GDM1 (cell line): ENCODE measurements at places on chromosomes 4 and X.

DNA sequence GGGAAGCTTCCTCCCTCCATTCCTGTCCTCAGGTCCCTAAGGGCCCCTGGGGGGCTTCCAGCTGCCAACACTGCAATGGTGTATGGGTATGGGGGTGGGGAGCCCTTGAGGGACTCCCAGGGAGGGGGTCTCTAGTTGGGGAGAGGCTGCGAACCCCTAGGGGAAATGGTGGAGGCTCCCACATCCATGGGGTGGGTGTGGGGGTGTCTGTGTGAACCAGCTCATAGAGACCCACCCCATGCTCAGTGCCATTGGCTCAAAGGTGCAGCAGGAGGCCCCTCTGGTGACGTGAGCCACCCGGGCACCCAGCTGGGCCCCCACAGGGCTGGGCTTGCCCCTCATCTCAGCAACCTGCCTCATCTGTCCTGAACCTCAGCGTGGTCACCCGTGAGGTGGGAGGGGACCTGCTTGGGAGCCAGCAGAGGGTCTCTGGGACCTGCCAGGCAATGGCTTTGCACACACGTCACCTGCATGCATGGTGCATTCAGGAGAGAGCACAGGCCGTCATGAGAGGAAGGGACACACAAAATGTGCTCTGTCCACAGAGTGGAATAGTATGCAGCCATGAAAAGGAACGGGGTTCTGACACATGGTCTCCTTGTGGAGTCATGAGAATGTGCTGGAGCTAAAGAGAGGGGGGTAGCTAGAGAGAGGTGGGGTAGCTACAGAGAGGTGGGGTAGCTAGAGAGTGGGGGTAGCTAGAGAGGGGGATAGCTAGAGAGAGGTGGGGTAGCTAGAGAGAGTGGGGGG, 22.7 kb upstream of the PLCXD1 start:
- no peak for DNase-seq

DNA sequence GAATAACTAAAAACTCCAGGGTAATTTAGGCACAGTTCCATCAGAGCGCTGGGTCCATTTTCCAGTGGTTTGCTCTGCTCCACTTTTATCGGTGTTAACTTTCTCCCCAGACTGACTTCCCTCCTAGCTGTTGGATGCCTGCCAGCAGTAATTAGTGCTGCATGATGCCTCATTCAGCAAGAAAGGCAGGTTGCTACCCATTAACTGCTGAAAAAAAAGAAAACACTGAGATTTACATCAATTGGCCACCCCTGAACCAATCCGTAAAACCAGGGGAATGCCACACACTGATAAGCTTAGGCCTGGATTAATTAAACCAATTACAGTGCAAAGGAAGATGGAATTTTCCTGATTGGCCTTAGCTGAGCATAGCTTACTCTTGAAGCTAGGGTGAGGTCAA, 182.4 kb upstream of the CXXC4 start:
- no peak for DNase-seq

- DNase-seq, result peak; percentile 36
These were observed 43.6 kb downstream of the STARD8 start for GRCh38 chrX:68690936-68691501.

GRCh38 chrX:39814391-39814790, 283.4 kb downstream of the BCOR start:
- DNase-seq, result no peak

GRCh38 chr4:4289597-4289940, 385 bp downstream of the LYAR start:
- DNase-seq, result no peak

DNA sequence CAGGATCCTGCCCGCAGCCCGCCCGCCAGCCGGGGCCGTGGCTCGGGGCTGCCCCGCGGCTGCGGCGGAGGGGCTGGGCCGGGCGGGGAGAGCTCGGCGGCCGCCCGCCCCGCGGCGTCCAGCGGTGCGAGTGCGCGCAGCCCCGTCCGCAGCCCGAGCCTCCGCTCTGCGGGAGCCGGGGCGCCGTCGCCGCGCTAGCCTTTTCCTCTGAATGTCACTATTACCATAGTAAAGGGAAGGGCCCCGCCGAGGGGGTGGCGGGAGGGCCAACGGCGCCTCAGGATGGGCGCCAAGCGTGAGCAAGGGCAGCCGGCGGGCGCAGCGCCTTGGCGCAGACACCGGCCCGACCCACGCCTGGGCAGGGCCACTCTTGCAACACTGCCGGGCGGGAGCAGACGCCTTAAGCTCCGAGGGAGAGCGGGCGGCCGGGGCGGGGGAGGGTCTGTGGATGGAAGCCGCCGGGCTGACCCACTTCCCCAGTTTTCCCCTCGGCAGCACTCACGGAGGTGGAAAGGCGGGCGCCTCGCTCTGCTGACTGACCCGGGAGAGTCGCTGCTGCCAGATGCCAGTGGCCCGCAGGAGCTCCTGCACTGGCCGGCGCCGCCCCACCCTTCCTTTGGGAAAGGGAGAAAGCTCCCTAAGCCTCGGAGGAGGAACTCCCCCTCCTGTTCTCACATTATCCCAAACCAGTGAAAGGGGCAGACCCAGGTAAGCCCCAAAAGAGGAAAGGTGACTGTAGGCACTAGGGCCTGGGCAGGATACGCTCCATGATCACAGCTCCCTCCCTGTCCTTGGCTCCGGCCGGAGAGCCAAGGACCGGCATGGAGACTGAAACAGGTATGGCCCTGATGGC, 329.4 kb downstream of the HNRNPD start:
- no peak for DNase-seq

- no peak for DNase-seq
These were observed 586 bp downstream of the BCAP31 start for GRCh38 chrX:153723351-153724251.

- DNase-seq, result no peak
These were observed 354.1 kb downstream of the CAMK2D start for GRCh38 chr4:113407409-113407808.

GRCh38 chrX:20596856-20597255, 330.1 kb upstream of the RPS6KA3 start:
- no peak for DNase-seq

DNA sequence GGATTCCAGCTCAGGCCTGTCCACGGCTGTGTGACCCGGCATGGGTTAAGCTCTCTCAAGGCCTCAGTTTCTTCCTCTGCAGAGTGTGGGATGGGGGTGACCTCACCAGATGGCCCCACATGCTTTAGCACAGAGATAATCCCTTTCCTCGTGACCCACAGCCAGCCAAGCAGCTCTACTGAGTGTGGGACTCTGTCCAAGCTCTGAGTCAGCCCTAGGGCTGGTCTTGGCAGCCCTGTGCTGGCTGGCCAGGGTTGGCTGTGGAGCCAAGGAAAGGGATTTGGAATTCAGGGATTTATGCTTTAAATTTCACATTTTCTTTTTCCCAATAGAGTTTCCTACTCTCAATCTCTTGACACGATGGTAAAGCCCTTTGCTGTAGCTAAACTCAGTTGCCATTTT, 19.7 kb upstream of the SPON2 start:
- DNase-seq, result no peak

DNA sequence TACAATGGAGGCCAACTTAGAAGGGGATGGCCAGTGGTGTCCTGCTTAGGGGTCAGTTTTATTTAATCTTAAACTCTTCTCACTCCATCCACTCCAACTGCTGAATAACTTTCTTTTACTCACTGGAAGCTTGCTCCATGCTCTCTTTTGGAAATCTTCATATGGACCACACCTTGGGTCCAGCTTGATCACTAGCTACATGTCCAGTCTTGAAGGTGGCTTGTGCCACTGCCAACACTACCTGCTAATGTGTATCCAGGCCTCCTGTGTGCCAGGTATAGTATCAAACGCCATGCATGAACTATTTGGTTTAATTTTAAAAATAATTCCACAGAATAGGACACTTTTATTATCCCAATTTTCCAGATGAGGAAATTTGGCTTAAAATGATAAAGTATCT, 37.0 kb upstream of the KDR start:
- no peak for DNase-seq

DNA sequence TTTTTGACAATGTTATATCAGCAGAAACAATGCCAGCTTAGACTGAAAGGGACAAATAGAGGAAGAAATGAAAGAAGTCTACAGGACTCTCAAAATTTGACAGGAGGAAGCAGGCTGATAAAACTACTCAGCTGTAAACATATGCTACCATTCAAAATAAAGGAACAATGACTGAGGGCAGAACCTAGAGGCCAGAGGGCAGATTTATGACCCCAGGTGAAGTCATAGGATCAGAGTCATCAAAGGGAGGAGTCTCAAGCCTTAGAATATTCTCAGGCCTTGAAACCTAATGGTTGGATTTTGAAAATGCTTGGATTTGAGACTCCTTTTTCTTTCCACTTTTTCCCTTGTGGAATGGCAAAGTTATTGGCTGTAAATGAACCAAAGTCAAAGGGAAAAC, 17.0 kb upstream of the SYTL5 start:
- DNase-seq, result no peak

- DNase-seq, result no peak
These were observed 80.8 kb downstream of the ANKRD50 start for GRCh38 chr4:124631760-124632159.

DNA sequence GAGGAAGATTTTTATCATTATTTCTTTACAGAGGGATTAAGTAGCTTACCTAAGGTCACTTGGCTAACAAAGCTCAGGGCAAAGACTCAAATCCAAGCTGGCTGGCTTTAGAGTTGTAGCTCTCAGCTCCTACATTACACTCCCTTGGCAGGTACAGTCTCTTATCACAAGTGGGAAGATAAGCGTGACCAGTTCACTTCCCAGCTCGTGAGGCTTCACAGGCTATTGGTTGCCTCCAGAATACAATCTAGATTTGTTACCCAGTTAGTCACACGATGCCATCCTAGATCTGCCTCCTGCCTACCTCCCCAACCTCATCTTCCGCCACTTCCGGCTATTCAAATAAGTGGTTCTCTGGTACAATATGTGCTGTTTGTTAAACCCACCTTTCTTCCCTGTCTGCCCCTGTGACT, 3.7 kb downstream of the MMRN1 start:
- DNase-seq, result peak; percentile 28

DNA sequence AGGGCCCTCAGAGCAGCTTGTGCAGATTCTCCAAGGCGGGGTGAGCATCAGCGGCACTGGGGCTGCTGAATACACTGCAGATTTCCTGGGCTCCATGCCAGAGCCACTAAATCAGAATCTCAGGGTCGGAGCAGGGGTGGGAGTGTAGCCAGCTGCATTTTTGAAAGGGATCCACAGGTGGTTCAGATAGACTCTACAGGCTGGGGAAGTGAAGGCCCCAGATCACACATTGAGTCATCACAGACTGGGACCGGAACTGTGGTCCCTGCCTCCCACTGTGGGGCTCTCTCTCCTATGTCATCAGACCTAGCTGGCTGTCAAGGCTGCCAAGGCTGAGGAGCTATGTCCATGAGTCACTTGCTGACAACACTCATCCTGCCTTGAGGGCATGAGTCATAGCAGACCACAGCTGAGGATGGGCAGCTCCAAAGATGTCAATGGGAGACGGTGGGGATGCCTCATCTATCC, 162.3 kb upstream of the MAMLD1 start:
- no peak for DNase-seq

DNA sequence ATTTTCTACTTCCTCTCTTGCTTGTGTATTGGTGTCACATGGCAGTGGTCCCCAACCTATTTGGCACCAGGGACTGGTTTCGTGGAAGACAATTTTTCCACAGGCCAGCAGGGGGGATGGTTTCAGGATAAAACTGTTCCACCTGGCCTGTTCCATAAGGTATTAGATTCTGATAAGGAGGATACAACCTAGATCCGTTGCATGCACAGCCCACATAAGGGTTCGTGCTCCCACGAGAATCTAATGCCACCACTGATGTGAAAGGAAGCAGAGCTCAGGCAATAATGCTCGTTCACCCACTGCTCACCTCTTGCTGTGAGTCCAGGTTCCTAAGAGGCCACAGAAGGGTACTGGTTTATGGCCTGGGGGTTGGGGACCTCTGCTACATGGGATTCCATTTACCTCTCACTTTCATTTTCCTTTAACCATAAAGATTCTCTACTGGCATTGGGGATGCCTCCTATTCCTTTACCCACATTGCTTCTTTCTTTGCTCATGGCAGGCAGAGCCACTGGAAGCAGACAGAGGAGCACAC, 38.1 kb downstream of the SEC31A start:
- DNase-seq, result no peak

DNA sequence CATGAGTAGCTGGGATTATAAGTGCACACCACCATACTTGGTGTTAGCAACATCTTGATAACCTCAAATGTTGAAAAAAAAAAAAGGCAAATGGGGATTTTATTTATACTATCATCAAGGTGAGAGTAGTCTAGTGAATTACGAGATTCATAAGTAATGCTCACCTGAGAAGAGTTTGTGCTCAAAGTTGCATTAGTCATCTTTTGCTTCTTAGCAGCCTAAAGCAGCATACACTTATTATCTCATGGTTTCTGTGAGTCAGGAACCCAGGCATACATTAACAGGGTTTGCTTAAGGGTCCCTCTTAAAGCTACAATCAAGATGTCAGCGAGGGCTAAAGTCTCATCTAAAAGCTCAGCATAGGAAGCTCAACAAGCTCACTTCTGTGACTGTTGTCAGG, 8.2 kb upstream of the EXOSC9 start:
- no peak for DNase-seq

- DNase-seq, result no peak
These were observed 21.6 kb upstream of the UBA1 start for GRCh38 chrX:47171996-47172395.

DNA sequence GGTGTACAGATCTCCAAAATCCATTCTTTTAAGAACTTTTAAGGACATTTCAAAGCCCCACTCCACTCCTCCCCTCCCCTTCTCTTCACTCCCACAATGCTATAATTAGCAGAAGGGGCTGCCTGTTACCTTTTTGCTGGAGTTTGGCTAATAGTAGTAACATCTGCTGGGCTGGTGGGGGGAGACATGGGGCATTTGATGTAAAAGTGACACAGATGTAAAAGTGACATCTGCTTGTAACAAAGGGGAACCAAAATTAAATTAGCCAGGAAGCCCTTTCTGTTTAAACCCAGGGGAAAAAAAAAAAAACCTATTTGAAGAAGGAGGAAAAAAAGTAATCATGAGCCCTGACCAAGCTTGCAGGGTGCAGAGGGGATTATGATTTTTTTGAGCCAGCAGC, 5.4 kb upstream of the PHOX2B start:
- no peak for DNase-seq

- no peak for DNase-seq
These were observed 2451.8 kb downstream of the PCDH7 start for GRCh38 chr4:33171873-33172525.

DNA sequence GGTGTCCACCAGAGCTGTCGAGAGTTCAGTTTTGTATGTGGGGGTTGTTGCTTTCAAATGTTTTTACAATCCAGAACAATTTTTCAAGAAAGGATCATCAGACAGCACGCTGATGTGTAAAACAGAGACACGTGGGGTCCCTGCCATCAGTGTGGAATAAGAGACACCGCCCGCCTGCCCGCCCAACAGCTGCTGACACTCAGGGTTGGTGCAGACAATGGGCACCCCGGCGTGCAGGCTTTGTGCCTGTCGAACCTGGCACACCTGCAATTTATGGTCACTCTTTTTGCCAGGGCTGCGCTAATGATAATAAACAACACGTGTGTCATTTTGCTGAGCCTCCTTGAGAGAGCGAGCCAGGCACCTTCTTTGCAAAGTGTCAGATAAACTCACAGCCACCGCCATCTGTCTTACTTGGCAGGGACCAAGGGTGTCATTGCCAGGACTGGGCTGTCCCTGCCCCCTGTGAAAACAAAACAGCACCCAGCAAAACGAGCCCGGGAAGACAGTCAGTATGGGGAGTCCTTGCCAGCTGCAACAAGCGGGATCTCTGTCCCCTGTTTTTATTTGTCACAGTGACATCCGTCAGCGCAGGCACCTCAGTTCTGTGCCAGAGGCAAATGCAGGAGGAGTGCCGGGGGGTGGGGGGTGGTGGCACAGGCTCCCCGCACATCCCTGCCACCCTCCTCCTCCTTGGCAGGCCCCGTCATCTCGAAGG, 69.1 kb downstream of the PSAPL1 start:
- no peak for DNase-seq
